ENCODE measurements at places on chromosomes 16 and 17.

DNA sequence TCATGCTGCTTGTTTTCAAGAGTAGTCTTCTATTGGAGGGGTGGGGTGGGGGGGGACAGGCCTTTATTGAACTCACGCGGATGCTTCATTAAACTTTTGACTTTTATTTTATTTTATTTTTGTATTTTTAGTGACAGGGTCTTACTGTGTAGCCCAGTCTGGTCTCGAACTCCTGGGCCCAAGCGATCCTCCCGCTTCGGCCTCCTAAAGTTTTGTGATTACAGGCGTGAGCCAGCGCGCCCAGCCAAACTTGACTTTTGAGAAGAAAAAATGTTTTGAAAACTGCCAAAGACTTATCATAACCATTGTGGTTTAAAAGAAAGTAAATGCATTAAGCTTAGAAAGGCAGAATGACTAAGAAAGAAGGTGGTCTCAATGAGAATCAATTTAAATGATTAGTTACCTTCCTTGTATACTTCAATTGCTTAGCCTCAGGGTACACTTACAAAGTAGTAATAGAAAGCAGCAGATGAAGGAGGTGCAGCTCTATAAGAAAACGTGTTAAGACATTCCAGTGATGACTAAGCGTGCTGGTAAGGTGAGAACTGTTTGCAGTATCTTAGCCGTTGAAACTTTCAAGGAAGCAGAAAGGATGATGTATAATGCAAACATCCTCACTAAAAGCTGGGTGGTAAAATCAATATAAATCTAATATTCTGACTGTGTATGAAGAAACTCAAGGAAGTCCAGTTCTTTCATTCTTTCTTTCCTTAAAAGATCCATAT lies 1.2 kb downstream of the AP2B1 start:
- DNase-seq, result no peak

DNA sequence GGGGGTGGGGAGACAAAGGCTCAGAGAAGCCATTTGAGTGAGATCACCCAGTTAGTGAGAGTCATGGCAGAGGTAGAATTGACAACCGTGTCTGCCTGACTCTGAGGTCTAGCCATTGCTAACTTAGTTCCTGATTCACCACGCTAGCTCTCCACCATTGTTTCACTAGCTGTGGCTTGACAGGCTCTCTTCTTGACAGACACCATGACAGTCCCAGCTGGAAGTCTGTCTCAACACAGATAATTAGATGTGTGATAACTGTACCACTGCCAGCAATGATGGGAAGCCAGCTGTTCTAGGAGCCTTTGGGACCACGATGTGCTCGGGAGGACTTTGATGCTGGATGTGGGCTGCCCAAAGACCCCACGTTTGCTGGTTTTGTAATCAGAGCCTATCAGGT lies 170.5 kb upstream of the CACNG3 start:
- no peak for DNase-seq

GRCh38 chr17:14442798-14443528 lies 142.1 kb downstream of the HS3ST3B1 start:
- DNase-seq, result no peak

- DNase-seq, result no peak
These were observed 10.9 kb downstream of the COG4 start for GRCh38 chr16:70512456-70512855.

DNA sequence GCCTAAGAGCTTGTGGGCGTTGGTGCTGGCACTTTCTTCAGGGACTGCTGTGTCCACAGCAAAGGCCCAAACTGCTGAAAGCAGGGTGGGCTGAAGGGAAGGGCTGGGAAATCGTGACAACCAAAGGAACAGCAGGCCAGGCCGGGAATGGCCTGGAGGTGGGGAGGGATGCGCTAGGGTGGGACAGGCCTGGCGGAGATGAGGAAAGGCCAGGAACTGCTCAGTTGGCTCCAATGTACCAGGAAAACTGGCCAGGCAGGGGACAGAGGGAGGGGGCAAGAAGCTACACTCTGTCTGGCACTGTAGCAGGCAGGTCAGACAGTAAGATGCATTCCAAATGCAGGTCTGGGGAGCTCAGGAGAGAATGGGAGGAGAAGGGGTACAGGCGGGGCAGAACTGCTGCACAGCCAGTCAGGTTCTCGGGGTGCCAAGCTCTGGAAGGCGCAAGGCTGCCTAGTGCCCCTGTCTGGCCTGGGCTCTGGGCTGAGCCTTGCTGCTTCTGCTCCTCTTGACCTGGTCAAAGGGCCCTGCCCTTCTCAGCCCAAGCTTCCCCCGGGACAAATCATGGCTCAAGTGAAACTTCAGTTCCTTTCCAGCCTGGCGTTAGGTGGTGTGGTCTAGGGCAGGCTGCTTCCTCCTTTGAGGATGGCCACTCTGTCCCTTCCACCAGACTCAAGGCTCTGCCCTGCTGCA lies 7.3 kb downstream of the PNMT start:
- DNase-seq, result no peak

- DNase-seq, result no peak
These were observed 8.7 kb downstream of the GRN start for GRCh38 chr17:44353672-44354331.

DNA sequence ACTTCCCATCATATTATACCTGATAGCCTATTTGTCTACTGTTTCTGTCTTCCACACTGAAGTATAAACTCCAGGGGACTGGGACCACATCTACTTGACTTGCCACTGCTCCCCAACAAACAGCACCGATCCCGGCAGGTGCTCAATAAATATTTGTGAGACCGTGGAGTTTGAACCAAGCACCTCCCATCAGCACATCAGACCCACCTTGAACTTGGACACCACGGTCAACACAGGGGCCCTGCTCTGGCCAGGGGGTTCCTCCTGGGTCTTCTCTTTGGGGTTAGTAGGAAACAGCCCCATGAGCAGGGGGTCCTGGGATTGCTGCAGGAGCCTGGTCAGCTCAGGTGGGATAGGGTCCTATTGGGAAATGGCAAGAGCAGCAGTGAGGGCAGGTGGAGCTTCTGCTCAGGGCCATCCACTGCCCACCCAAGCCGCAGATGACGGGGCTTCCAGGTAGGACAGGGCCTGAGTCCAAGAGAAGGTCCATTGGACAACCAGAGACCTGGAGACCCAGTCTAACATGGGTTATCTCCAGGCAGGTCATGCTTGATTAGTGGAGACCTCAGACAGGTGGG lies 19.9 kb downstream of the ZNHIT3 start:
- DNase-seq, result no peak

- DNase-seq, result no peak
These were observed 19.0 kb upstream of the PMP22 start for GRCh38 chr17:15284107-15284506.

DNA sequence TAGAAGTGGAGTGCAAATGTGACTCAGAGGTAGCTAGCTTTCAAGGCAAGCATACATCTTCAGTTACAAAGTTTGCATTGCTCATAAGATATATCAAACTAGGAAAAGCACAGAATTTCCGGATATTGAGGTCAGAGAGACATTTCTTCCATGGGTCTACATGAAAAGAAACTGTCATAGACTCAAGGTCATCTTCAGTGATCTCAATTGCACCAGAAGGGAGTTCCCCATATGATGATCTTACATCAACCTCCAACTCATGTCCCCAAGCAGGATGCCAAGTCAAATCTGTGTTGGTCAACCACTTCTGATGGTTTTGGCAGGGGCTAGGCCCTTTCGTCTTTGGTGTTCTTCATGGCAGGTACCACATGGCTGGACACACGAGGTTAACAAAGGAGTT lies 459.9 kb upstream of the MAF start:
- no peak for DNase-seq

GRCh38 chr17:49180303-49180702 lies 30.1 kb downstream of the GNGT2 start:
- peak; percentile 57 for DNase-seq

DNA sequence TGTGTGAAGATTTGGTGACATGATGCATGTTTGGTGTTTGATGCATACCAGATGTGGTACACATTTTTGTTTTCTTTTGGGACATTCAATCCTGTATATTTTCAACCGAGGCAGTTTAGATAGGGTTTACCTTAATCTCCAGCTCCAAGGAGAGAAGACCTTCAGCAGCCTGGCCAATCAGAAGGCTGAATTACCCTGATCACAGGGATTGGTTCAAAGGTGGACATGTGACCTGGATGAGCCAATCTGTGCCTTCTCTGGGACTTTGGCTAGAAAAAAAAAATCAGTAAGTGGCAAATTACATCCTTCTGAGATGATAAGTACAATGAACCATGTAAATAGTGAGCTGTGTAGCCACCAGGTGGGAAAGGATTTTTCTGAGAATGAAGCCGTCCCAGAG lies 205.1 kb downstream of the SHISA9 start:
- DNase-seq, result no peak

DNA sequence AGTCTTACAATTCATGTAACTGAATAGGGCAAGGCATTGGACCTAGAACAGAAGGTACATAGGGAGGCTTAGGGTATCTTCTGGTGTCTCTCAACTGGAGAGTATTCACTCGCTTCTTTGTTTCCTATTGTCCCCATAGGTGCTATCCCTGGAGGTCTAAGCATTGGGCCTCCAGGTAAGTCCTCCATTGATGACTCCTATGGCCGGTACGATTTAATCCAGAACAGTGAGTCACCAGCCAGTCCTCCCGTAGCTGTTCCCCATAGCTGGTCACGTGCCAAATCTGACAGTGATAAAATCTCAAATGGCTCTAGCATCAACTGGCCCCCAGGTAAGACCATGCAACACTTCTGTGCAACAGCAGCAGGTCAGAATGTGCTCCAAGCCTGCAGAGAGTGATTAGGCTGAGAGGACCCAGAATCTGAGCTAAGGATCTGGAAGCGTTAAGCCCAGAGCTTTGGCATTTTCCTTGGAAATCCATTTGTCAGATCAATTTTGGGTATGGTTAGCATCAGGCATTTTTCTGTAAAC lies 35.7 kb downstream of the TMC6 start:
- DNase-seq, result no peak

- DNase-seq, result no peak
These were observed 101.1 kb downstream of the FOXL1 start for GRCh38 chr16:86679490-86679889.

DNA sequence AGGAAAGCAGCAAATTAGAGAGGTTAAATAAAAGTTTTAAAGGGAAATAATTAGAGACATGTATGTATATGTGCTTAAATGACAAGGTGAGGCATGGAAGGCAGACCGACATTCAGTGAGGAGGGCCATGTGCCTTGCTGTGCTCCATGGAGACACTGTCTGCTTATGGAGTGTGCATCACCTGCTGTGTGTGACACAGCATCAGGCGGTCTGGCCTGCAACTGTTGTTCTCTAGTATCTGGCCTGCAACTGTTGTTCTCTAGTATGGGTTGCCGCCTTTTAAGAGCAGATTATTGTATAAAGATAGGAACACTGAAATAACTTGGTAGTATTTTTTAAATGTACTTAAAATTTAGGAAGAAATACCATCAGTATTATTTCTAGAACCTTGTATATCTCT lies 225.1 kb downstream of the LGALS9B start:
- no peak for DNase-seq

GRCh38 chr17:57888311-57889216 lies 38.7 kb upstream of the MRPS23 start:
- DNase-seq, result no peak

GRCh38 chr17:66952031-66952524 lies 12.4 kb upstream of the CACNG4 start:
- DNase-seq, result no peak

DNA sequence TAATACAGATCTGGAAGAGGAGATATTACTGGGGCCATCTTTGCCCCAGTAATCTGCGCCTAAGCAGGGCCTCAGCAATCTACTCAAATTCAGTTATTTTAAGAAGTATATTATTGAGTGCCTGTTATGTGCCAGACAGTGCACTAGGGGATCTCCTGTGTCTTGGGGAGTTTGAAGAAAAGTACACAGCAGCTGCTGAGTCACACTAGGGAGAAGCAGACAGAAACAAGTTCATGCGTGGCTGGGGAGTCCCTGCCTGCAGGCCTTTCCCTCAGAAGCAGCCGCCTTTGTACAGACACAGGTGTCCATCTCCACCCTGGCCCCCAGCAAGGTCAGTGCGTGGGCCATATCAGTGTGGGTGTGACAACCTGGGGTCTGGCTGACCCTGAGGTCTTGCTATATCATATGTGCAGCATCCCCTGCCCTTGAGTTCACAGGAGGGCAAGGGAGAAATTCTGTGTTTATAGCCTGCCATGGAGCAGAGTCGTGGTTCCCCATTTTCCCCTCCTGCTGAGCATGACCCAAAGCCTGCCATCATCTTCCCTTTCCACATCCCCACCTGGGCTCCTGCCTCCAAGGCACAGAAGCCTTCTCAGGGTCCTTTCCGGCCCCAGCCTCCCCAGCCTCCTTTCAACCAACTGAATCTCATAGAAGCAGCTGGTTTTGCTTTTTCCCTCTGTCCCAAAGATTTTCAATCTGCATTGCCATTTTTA lies 229.9 kb upstream of the SDK2 start:
- DNase-seq, result no peak

DNA sequence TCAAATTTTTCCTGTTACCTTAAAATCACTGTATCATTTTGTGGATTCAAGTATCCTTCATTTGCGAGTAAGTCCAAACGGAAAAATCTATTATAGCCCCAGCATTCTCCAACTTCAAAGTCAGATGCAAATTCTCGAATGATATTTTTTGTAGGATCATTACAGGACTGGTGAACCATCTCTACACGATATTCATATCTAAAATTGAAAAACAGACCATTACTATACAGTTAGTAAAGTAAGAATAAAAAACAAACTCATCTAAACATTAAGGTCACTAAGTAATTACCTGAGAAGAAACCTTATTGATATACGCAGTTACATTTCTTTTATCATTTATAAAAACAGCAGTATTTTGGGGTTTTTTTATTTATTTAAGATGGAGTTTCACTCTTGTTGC lies 49.8 kb downstream of the TRIM37 start:
- DNase-seq, result no peak

GRCh38 chr17:15009087-15009486 lies 256.0 kb downstream of the PMP22 start:
- no peak for DNase-seq

DNA sequence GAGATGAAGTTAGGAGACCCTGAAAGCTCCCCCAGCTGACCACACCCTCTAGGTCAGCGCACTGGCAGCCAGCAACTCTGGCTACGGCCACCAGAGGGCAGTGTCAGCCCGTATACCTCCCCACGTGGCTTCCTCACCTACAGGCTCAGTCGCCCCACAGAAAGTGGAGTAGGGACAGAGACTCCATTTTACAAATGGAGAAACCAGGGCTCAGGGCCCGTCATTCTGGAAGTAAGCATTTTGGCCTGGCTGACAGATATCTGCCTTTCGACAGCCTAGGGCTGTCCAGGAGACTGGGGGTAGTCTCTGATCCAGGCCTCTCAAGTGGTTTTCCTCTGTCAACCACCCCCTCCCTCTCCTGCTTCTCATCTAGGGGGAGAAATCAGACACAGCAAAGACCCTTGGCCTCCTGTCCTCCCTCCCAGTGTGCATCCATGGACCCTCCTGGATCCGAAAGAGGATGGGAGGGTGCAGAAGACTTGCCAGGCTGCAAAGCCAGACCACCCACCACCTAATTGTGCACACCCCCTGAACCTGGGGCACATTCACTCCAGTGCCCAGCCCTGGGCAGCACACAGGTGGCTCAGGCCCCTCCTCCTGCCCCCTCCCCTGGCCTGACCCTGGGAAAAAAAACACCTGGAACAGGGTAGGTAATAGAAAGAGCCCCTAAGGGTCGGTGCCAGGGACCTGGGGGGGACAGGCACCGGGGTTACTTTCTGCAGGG lies 3.8 kb upstream of the HAP1 start:
- DNase-seq, result peak; percentile 68

Measured in effector CD4-positive, alpha-beta T cell (primary cell).